Activated CD8-positive, alpha-beta memory T cell treated with anti-CD3 and anti-CD28 coated beads for 4 hours (primary cell): ENCODE measurements at places on chromosomes 5 and 9.

GRCh38 chr5:126452477-126452876 lies 29.3 kb downstream of the GRAMD2B start:
- no peak for DNase-seq

GRCh38 chr5:94627191-94627590 lies 8.7 kb downstream of the SLF1 start:
- no peak for DNase-seq

- no peak for DNase-seq
These were observed 6.0 kb downstream of the UBE2QL1 start for GRCh38 chr5:6454628-6455053.

- no peak for DNase-seq
These were observed 24.8 kb downstream of the GRIA1 start for GRCh38 chr5:153515301-153515700.

DNA sequence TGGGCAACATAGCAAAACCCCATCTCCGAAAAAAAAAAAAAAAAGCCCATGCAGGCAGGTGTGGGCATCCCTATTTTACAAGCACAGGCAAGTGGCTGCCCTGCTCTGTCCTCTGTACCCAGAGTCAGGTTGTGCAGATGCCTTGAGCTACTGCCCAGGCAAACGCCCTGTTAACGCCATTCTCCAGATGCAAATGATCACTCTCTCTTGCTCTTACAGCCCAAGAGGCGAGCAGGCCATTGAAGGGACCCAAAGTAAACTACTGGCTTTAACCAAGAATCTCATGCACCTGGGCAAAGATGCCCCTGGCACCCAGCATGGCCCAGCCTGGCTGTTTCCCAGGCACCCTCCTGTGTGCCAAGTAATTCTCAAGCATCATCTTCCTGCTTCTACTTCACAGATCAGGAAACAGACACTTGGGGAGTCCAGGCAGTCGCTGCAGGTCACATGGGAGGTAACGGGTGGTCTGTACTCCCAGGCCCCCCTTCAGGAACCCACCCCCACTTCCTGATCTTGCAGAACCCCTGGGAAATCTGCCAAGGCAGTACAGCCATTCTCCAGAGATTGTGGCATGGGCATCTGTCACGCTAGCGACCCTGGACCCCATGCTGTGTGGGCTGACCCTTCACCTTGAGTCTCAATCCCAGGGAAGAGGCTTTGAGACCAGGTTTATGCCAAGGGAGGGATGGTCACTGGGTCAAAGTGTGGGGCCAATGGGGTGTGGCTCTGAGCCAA lies 14.2 kb downstream of the EEIG1 start:
- no peak for DNase-seq

GRCh38 chr5:32020271-32020670 lies 153.8 kb downstream of the GOLPH3 start:
- DNase-seq: no peak

- no peak for DNase-seq
These were observed 740.2 kb upstream of the ZNF608 start for GRCh38 chr5:125486634-125487033.

DNA sequence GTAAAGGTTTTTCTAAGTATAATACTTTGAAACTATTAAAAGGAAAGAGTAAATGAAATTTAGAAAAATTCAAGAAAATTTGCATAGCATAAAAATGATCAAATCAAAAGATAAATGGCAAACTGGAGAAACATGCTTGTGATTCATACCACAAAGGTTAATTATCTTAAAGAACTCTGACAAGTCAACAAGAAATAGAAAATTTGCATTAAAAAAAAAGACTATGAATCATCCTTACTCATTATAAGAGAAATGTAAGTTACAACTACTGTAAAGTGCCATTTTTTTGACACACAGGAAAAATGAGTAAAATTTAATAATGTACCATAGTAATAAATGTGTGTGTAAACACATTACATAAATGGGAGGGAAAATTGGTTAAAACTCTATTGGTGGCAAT lies 624.4 kb upstream of the C9orf72 start:
- no peak for DNase-seq

- DNase-seq: no peak
These were observed 37.6 kb downstream of the DUSP1 start for GRCh38 chr5:172733131-172733973.

DNA sequence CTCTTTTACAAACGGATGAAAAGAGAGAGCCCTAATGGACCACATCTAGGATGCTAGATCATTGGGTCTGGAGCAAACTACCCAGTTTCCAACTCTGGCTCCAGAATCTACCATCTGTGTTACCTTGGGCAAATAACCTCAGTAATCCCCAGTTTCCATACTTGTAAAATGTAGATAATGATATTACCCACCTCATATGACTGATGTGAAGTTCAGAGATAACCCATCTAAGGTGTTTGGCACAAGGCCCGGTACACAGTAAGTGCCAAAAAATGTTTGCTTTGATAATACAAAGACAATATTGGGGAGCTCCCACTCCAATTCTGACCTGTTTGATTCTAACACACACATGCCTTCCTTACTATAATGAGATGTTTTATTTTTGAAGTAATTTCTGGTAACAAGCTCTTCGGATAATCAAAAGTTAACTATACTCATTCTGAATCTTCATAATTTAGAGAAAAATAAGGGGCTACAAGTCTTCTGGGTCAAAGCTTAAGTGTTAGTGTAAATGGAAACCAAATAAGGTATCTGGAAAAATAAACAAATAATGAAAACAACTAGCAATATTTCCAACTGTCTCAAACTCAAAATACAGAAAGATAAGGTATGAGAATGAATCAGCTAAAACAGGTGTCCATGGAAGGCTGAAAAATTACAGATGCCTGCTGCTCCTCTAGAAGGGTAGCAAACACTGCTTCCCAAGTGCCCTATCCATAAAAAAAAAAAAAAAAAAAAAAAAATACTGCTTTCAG lies 30.4 kb downstream of the ELL2 start:
- no peak for DNase-seq

DNA sequence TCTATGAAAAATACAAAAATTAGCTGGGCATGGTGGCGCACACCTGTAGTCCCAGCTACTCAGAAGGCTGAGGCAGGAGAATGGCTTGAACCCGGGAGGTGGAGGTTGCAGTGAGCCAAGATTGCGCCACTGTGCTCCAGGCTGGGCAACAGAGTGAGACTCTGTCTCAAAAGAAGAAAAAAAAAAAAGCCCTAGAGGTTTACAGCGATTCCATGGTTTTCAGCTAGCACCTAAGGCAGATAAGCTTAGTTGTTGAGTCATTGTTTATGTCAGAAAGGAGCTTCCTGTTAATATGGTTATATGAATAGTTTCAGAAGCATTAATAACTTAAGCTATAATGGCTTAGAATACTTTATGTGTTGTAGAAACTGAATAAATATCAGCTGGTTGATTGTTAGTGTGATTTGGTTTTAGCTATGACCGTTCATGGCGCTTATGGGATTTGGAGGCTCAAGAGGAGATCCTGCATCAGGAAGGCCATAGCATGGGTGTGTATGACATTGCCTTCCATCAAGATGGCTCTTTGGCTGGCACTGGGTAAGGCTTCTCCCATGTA lies 13.0 kb downstream of the RNF183 start:
- no peak for DNase-seq

GRCh38 chr5:889075-889710 lies 3.4 kb downstream of the BRD9 start:
- no peak for DNase-seq

DNA sequence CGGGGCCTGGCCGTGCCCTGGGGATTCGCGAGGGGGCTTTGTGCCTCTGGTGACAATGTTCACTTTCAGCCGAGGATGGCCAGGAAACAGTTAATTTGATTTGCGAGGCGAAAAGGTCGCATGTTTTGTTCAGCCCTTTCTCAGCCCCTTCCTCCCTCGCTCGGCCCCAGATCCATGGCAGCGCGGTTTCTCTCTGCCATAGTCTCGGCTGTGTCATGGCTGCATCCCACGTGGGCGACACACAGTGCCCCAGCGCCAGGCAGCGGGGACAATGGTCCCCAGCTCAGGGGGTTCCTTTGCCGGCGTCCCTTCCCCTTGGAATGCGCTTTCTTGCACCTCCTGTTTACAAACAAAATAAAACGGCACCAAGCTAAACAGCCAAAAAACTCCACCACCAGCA lies 370.3 kb upstream of the IRX2 start:
- no peak for DNase-seq

- DNase-seq: no peak
These were observed 2.4 kb upstream of the POU4F3 start for GRCh38 chr5:146336197-146336596.

DNA sequence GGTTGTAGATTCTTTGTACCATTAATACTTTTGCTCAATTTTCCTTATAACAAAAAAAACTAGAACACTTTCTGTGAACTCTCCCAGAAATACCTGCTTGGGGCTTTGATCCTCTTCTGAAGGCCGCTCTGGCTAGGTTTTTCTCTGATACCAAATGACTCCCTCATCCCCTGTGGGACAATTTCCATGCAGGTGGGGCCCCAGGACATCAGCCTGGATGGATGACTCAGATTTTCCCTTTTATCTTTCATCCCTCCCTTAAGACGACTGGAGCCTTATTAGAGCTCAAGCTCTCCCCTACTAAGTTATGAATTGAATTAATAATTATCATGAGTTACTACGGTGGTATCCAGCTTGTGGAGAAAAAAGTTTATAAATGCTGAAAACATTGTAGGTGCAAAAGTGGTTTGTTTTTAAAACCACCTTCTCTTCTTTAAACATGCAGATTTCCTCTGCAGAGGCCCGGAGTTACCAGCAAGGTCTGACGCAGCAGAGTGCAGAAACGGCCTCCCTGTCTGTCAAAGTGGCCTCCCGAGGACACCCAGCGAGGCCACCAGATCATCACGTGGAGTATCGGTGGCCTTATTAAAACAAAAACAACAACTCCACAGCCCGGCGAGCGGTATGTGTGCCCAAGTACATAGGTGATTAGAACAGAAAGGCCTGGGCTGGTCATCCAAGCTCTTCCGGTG lies 50.8 kb upstream of the IRX4 start:
- no peak for DNase-seq

GRCh38 chr5:19067741-19068140 lies 920.3 kb downstream of the CDH18 start:
- DNase-seq: no peak

DNA sequence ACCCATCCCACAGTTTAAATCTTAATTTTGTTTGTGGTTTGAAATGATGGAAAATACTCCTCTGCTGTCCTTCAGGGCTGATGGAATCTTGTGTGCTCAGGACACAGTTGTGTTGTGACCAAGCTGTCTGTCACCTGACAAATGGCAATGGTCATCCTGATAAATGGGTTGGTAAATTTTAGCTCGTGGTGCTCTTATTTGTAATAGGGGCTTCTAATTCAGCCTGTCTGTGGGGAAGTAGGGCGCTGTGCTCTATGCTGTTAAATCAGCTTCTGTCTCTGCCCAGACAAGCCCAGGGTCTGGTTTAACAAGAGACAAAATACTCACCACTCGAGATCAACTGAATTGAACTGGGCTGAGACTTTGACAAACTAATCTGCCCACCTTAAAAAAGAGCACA lies 4.5 kb downstream of the LRRTM2 start:
- DNase-seq: no peak

DNA sequence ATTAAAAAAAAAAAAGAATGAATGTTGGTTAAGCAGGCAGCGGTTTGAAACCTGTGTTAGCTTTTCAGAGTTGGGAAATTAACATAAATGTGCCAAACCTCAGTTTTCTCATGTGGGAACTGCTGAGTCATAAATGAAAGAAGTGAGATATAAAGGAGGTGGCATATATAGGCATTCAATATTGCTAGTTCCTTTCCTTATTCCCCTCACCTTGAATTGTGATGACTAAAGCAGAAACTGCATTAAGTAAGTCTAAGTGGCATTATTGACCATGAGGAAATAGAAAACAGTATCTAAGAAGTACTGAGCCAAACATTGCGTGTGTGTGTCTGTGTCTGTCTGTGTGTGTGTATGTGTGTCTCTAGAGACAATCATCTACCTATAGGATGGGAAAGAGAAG lies 691.2 kb downstream of the TLR4 start:
- DNase-seq: no peak

DNA sequence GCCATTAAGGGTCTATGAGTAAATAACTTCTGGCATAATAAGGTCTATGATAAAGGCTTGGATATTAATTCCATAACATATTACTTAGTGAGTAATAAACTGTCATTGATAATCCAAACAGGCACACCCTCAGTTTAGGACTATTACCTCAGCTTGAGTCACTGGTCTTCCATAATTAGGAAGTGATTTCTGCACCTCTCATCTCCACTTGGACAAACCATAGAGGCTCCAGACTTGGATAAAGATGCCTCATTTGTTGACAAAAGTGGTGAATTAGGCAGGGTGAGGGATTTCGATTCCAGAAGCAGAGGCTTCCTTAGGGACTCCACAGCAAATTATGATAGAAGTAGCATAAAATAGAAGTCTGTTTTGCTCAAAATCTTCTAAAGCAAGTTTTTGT lies 127.5 kb upstream of the MTAP start:
- DNase-seq: no peak

DNA sequence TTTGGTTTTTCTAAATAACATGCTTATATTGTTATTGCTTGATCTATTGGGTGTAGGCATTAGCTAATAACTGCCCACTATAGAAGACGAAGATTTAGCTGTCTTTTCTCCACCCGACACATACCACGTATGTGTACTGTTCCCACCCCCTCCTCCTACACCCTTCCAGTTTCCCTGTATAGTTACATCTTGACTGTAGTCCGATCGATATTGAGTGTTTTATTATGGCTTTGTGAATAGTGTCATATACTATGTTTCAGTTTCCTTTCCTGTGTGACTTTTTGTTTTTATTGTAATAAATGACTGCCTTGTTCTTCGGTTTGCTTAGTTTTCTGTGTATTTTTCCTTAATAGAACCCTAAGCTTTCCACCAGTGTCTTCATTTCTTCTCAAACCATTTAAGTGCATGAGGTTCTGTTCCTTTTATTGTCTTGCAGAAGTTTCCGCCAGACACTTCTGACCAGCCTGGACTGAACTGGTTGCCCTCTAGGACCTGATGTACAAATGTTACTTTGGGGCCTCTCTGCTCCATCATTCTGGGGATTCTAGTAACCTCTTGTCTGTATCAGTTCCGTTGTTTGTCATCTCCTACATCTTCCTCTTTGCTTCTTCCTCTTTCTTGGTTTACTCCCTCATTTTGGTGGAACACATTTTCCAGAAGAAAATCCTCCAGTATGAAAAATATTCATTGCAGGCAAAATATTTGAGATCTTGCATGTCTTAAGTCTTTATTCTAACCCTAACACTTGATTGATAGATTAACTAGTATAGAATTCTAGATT lies 61.8 kb downstream of the PRKACG start:
- no peak for DNase-seq

- no peak for DNase-seq
These were observed 75.8 kb upstream of the ADRB2 start for GRCh38 chr5:148750614-148751013.

DNA sequence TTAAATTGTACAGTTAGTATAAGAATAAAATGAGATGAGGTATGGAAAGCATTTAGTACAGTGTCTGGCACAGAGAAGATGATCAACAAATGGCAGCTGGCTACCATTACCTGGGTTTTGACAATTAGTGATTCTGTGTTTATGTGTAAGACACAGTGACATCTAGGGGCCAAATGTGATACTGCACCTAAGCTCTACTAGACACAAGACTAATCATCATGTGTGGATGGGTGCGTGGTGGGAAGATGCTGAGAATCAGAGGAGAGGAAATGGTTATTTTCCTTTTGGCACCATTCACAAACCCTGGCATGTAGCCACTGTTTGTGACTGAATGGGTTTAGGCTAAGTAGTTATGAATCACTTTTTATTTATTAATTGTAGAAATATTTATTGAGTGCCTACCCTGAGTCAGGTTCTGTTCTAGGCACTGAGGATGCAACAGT lies 109.8 kb upstream of the TBC1D2 start:
- no peak for DNase-seq
